HT-29 (cell line): ENCODE measurements at places on chromosomes 3 and 15. TPM values are rescaled to one million over a fixed set of nuclear protein-coding genes. Genes with fewer than 3 reads are reported as not detected.

The CLEC3B gene
- total RNA-seq, result not detected in 2 replicates

The TMEM207 gene
- not detected in 2 replicates for total RNA-seq

The TM4SF1 gene
- 348 and 369 TPM in 2 replicates for total RNA-seq

The MUSTN1 gene
- total RNA-seq, result not detected in 2 replicates

The POTEB3 gene
- total RNA-seq, result not detected in 2 replicates

The AMIGO3 gene
- 2.0 and 2.7 TPM in 2 replicates for total RNA-seq

The CHRNA5 gene
- 14.3 and 14.9 TPM in 2 replicates for total RNA-seq

The SPSB4 gene
- total RNA-seq, result not detected in 2 replicates

The AQP9 gene
- total RNA-seq, result not detected in 2 replicates

The FBXL2 gene
- not detected in 2 replicates for total RNA-seq

The MYZAP gene
- 6.5 and 7.7 TPM in 2 replicates for total RNA-seq

The SLC28A2 gene
- not detected in 2 replicates for total RNA-seq

The RFT1 gene
- 10.6 and 12.0 TPM in 2 replicates for total RNA-seq

The MAGEL2 gene
- total RNA-seq, result not detected in 2 replicates

The TLR9 gene
- total RNA-seq, result not detected in 2 replicates

The TRPM1 gene
- not detected in 2 replicates for total RNA-seq

The CPNE9 gene
- total RNA-seq, result 0.36 TPM in 1 of 2 replicates, not detected in the other

The SERINC4 gene
- total RNA-seq, result not detected in 2 replicates

The IL20RB gene
- total RNA-seq, result 3.4 and 4.9 TPM in 2 replicates

The CELF6 gene
- 0.31 and 0.55 TPM in 2 replicates for total RNA-seq

The LRRC31 gene
- 0.29 and 0.48 TPM in 2 replicates for total RNA-seq

The SAMD7 gene
- total RNA-seq, result not detected in 2 replicates

The GOLGA8M gene
- not detected in 2 replicates for total RNA-seq

The THAP10 gene
- 2.7 and 3.9 TPM in 2 replicates for total RNA-seq

The LAMB2 gene
- 49.5 and 56.8 TPM in 2 replicates for total RNA-seq

The FAN1 gene
- 7.3 and 13.7 TPM in 2 replicates for total RNA-seq

The CCR4 gene
- not detected in 2 replicates for total RNA-seq

The VGLL3 gene
- total RNA-seq, result 0.03 and 0.31 TPM in 2 replicates

The CATSPER2 gene
- total RNA-seq, result 2.9 and 5.0 TPM in 2 replicates

The EPHA3 gene
- total RNA-seq, result not detected in 2 replicates

The CKMT1A gene
- total RNA-seq, result 1.9 and 2.7 TPM in 2 replicates

The COLQ gene
- not detected in 2 replicates for total RNA-seq

The C3orf20 gene
- total RNA-seq, result not detected in 2 replicates

The PLA2G4D gene
- total RNA-seq, result 0.03 TPM in 1 of 2 replicates, not detected in the other

The SLC51B gene
- 0.39 and 0.64 TPM in 2 replicates for total RNA-seq

The PLCH1 gene
- 1.9 TPM in 2 replicates for total RNA-seq

The LSG1 gene
- total RNA-seq, result 37.8 and 44.5 TPM in 2 replicates

The OSTN gene
- total RNA-seq, result not detected in 2 replicates

The UBAP1L gene
- 0.74 and 1.4 TPM in 2 replicates for total RNA-seq
